Esophagus squamous epithelium (tissue), 5 donors: ENCODE measurements at places on chromosomes 5 and 9.

DNA sequence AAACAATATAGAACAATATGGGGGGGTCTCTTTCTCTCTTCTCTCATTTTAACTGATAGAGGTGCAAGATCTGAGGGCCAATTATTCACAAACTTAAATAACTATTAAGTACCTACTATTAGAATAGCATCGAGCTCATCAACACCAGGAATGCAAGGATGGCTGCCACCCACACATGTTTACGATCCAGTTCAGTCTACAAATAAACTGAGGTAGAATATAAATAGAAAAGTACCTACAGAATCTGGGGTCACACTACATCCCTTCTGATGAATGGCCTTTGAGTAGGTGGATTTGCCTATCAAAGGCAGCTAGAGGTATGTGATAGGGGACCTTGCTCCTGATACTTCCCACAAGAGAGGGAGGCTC lies 91.8 kb upstream of the ZNF366 start:
- no peak for DNase-seq

GRCh38 chr9:6931913-6932312 lies 174.1 kb downstream of the KDM4C start:
- no peak for DNase-seq

DNA sequence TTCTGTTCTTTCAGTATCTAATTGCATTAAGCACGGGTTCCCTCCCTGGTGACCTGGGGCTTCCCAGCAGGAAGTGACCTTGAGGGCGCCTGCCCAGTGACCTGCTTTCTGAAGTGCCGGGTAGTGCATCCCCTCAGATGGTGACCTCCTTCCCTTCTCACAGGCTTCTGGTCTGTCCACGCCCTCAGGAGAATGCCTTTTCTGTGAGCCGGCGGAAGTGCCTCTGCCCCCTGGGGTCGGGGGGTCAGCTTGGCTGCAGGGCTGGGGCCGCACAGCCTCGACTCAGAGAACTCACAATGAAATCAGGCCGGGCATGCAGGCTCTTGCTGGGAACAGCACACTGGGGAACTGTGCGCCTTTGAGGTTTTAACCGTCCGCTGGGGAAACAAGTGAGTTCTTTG lies 124.5 kb upstream of the PHYKPL start:
- no peak for DNase-seq

DNA sequence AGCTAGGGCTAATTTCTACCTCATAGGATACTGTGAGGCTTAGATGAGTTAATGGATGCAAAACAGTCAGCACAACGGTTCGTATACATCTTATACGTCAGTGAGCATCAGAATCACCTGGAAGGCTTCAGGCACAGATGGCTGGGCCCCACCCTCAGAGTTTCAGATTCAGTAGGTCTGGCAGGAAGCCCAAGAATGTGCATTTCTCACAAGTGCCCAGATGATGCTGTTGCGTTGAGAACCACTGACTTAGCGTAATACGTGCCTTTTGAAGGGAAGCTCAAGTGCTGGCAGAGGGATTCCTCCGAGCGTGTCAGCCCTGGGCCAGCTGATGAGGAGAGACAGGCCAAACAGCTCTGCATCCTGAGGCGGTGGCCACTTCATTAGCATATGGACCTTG lies 117.1 kb upstream of the WWC1 start:
- no peak for DNase-seq

DNA sequence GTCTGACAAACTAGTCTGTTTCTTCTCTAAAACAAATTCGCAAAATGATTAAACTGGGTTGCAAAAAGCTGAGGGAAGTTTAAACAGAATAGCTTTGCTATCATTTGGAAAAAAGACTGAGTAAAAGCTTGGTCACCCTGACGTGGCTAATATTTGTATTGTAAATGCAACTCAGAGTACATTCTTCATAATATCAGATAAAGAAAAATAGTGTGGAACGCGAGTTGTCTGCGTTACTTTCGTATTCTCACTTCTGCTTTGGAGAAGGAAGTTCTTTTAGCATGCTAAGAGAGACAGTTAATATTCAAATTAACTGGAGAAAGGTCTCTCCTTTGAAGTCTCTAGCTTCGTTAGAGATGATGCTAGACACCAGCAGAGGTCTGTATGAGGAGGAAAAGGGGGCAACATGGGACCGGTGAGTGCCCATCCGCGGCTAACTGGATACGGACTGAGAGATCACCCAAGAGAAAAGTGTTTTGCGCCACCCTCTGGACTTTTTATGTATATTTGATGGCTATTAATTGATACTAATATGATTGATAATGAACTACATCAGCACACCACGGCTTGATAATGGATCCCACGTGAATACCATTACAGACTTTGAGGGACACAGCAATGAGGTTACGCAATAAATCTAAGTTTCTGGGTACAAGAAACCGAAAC lies 2.9 kb upstream of the CNTRL start:
- DNase-seq = no peak

DNA sequence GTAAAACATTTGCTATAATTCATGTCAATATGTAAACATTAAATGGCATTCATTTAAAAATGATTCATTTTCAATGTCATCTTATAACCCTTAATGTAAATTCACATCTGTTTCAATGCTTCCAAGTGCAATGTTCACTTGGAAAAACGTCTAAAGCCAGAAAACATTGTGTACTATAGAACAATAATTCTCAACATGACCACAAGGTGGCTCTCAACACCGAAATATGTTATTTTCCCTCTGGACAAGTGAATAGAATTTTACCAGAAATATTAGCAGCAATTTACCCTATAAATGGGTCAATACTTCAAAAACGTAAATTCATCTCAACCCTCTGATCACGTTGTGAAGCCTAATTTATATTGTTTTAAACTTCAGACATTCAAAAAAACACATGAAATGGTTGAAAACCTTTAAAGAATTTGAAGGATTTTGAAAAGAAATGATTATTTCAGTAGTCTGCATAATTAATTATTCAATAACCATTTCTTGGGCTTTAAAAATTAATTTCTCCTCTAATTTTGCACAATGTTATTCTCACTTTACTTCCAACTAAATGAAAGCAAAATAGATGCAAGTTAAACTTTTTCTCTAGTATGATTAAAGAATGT lies 11.0 kb downstream of the CDH10 start:
- DNase-seq = no peak

- no peak for DNase-seq
Observed at GRCh38 chr5:66551945-66552344, 44.2 kb upstream of the MAST4 start.

GRCh38 chr5:179619776-179620175 lies 3.7 kb downstream of the HNRNPH1 start:
- no peak for DNase-seq

DNA sequence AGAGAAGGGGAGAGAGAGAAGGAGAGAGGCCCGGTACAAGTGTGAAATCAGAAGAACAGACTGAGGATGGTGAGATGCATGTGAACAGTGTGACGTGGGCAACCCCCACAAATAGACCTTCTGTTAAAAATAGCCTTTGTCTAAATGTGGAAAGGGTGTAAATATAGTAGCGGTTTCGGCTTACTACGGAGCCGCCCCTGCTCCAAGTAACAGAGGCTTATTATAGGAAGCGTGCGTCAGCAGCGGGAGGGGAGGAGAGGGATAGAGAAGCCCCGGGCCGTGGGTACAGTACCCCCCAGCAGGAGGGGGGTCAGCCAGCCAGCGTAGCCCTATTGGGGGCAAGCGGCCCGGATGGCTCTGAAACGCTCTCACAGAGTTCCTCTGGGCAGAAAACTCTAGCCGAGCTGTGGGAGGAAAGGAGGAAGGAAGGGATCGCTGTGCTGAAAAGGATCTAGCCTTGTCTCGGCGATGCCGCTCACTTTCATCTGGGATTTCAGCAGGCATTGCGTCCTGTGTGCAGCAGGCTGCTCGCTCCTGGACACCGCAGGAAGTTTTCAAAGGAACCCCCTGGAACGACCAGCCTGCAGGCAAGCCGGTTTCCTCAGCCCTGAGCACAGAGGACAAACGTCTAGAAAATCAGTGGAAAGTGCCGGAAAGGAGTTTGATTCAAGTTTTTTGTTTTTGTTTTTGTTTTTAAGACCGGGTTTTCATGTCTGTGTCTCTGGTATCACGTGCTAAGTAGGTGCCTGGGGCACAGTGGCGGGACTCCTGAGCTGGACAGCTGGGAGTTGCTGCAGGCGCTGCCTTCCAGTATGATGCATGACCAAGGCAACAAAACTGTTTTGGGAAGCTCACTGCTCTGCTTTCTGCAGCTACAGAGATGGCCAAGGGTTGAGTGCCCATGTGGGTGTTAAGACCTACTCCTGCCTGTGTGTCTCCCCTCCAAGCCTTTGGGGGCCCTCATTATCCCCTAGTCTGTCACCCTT lies 146.6 kb downstream of the SEC61B start:
- DNase-seq = no peak

GRCh38 chr9:105887679-105888078 lies 193.3 kb downstream of the TMEM38B start:
- no peak for DNase-seq

- DNase-seq = no peak
Observed at GRCh38 chr5:172178301-172178987, 9.6 kb downstream of the STK10 start.

GRCh38 chr9:73023025-73023541 lies 70.2 kb upstream of the ALDH1A1 start:
- no peak for DNase-seq

GRCh38 chr5:23026252-23027170 lies 173.4 kb upstream of the CDH12 start:
- no peak for DNase-seq

DNA sequence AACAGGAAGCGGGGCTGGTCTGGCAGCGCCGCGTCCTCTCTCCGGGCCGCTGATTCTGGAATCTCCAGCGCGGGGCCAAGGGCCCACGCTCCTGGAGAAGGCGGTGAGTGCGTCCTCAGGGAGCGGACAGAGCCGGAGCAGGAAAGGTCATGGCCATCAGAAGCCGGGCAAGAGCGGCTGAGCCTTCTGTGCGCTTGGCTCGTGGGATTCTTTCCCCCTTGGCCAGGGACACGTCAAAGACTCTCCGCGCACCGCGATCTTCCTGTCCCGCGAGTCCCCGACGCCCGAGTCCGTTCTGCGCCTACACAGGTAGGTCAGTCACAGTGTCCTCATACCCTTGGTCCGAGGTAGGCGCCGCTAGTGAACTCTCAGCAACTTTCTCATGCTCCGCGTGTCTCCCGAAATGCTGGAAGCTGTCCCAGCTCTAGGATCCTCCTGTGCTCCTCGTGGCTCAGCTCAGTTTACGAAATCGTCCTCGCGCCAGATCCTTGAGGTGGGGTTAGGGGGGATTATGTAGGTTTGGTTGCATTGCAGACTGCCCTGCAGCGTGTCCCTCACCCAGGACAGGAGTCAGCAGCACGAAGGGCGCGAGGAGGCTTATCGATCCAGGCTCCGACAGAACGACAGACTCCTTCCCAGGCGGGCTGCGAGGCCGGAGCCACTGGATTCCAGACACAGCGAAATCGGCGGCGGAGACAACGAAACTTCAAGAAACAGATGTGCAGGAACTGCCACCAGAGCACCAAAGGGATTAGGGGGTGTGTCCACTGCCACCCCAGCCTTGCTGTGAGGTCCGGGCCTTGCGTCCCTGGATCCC lies 8.7 kb downstream of the LHX6 start:
- DNase-seq = no peak

GRCh38 chr5:142722896-142723295 lies 37.0 kb upstream of the FGF1 start:
- no peak for DNase-seq

- DNase-seq = no peak
Observed at GRCh38 chr9:90301277-90301653, 341.4 kb downstream of the DIRAS2 start.

- DNase-seq = no peak
Observed at GRCh38 chr5:116137544-116138378, 52.9 kb downstream of the COMMD10 start.

- DNase-seq = no peak
Observed at GRCh38 chr9:15513335-15513734, 2.6 kb upstream of the PSIP1 start.

DNA sequence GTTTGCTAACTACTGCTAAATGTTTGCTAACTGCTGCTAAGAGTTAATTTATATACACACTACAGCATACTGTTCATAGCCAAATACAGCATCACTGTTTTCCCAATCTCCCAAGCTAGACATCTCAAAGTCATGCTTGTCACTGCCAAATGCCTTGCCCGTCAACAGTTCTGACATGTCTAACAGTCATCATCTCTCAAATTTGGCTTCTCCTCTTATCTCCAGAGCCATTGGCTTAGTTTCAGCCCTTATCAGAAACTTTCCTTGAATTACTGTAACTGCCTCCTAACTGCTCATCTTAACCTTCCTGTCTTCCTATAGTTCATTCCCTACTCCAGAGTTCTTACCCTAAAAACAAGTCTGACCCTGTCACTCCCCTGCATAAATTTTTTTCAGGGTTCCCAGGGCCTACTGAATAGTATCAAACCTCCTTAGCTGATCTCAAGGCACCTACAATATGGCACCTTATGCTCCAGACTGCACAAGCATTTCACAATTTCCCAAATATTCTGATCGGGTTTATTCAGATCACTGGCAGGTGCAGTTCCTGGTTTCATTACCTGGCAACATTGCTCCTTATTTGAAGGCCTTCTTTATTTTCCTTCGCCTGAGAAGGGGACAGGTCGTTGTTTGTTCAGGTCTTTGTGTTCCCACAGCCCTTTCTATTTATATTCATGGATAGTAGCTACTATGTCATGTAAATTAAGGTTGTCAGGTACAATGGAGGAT lies 55.9 kb upstream of the ANKRD55 start:
- DNase-seq = no peak

- DNase-seq = no peak
Observed at GRCh38 chr5:154475591-154476353, 2.3 kb downstream of the HAND1 start.

DNA sequence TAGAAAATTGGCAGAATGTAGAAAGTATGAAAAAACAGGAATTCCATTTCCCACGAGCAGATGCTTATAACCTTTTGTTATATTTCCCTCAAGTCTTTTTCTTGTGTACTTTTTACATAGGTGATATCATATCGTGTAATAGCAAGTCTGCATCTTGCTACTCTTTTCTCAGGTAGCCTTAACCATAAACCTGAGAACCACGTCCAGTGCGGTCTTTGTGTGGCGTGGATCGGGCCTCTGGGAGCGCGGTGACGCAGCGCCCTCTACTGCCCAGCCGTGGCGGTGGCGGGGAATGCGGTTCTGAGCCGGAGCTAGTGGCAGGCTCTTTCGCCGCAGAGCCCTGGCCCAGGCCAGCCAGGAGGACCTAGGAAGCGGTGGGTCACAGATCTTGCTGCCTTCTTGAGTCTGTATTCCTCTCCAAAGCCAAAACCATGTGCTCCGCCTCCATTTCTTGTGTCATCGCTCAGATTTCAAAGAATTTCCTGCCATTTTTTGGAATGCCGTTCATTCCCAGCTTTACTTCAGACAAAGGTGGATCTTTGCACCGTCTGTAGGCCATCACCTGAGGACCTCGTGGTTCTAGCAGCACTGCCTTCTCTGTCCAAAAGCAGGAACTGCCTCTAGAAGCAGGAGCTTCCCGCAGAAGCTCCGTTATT lies 71.9 kb downstream of the MVB12B start:
- no peak for DNase-seq

GRCh38 chr5:96219580-96220281 lies 213.3 kb downstream of the PCSK1 start:
- DNase-seq = no peak

DNA sequence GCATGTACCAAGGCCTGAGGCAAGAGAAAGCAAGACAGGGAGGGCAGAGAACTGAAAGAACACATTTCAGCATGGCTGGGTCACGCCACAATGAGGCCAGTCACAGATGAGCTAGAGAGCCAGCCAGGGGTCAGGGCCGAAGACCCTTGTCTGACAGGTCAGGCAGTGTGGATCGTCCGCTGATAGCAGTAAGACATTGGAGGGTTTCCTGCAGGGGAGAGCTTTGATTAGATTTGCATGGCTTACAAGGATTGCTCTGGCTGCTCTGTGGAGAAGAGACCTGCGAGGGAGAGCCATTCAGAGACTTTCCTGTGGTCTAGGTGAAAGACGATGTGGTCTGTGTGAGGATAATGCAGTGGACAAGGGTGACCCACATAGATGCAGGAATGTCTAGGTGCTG lies 93.1 kb downstream of the RALGPS1 start:
- DNase-seq = no peak
